ENCODE measurements at places on chromosomes 5 and 9. TPM values are rescaled to one million over a fixed set of nuclear protein-coding genes. Genes with fewer than 3 reads are reported as not detected.

DNA sequence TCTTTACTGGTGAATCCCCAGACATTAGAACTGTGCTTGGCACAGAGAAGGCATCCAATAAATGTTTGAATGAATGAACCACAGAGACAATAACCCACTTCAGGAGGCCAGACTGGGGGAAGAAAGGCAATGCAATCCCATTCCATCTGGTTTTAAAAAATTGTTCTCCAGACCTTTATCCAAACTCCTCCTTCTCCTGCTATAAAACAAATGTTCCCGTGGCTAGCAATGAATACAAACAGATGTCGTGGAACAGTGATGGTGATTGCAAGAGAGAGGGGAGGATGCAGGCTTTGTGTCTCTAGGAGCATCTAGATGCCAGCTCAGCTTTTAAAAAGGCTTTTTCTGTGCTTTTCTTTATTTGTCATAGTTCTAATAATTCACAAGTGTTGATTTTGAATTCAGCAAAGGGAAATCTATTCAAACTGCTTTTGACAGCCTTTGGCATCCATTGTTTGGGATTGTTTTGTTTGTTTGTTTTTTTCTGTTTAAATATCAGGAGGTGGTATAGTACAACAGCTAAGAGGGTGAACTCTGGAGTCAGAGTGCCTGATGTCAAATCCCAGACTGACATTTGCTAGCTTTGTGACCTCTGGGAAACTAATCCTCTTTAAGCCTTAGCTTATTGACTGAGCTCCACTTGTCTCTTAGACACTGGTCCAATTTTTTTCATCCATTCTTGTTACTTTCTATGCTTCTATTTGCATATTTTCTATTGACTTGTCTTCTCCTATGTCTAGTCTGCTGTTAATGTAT, 59.1 kb downstream of the TNFSF15 start:
- DNase-seq, result peak; percentile 95

Gene RELL2
- total RNA-seq, result 1.1 TPM

Gene DNM1
- 58.4 TPM for total RNA-seq

GRCh38 chr5:73812962-73813588, 187.1 kb downstream of the ARHGEF28 start:
- no peak for DNase-seq
